ENCODE measurements at places on chromosomes 7 and 10. TPM values are rescaled to one million over a fixed set of nuclear protein-coding genes. Genes with fewer than 3 reads are reported as not detected.

DNA sequence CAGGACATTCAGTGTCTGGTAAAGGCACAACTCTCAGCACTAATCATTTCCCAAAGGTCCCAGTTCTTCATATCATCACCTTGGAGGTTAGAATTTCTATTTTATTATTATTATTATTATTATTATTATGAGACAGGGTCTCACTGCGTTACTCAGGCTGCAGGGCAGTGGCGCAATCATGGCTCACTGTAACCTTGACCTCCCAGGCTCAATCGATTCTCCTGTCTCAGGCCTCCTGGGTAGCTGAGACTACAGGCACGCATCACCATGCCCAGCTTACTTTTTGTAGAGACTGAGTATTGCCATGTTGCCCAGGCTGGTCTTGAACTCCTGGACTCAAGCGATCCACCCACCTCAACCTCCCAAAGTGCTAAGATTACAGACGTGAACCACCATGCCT is 91.8 kb upstream of the DOCK1 start:
- no peak for DNase-seq

DNA sequence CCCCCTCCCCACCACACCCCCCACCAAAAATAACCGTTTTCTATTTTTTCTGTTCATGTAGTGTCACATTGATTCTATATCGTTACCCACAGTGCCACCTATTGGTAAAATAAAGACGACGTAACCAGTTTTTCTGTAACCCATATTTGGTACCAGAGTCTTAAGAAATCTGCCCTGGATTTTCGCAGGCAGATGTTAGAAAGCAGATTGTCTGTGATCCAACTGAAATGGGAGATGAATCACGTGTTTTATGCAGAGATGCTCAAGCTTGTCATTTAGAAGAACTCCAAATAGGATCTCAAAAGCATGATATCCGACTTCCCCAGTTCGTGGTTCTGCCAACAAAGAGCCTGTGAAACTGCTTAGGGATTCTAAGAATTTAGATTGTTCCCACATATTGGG is 261.1 kb upstream of the CSTF2T start:
- peak; percentile 62 for DNase-seq

GRCh38 chr10:72260239-72260975 is 13.3 kb upstream of the DDIT4 start:
- DNase-seq = peak; percentile 90

The CPXM2 gene
- polyA plus RNA-seq = 0.97 TPM

The EXOC6 gene
- polyA plus RNA-seq = 35.2 TPM

- peak; percentile 87 for DNase-seq
These were observed 67.5 kb downstream of the PWWP2B start for GRCh38 chr10:132464256-132465192.

DNA sequence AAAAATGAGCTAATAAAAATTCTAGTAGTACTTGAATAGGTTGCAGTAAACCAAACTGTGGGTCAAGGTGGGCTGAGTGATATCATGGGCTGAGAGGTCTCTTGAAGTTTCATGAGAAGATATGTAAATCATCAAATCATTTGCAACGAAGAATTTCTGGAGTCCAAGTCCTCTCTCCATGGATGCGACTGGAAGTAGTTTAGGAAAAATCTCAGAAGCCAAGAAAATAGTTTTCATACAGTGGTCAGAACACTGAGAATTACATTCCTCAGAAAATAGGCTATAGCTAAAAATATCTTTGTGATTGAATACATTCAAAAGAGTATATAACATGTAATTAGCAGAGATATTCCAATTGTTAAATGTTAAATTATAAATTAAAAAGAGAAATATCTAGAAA is 3.6 kb upstream of the IFIT1 start:
- peak; percentile 47 for DNase-seq

The UTF1 gene
- not detected for polyA plus RNA-seq
